ENCODE measurements at places on chromosomes 13 and 19. TPM values are rescaled to one million over a fixed set of nuclear protein-coding genes. Genes with fewer than 3 reads are reported as not detected.

The ZNF222 gene
- 1.6 TPM for total RNA-seq

The FCGBP gene
- total RNA-seq, result 34.7 TPM

The FXYD1 gene
- 18.1 TPM for total RNA-seq

The IGSF23 gene
- total RNA-seq, result not detected

The RNF113B gene
- total RNA-seq, result not detected

The C5AR2 gene
- 0.29 TPM for total RNA-seq

The ACER1 gene
- total RNA-seq, result not detected

The ZNF468 gene
- 4.7 TPM for total RNA-seq

The TTC9B gene
- not detected for total RNA-seq

The ZNF555 gene
- total RNA-seq, result 17.4 TPM

The PSG5 gene
- not detected for total RNA-seq

The ANGPTL8 gene
- total RNA-seq, result not detected

The ZNF587B gene
- total RNA-seq, result 19.3 TPM

The ONECUT3 gene
- total RNA-seq, result not detected

The COL4A1 gene
- total RNA-seq, result 164 TPM

The CD209 gene
- total RNA-seq, result 8.8 TPM

The NLRP4 gene
- total RNA-seq, result not detected

The ATP4A gene
- not detected for total RNA-seq
